NCI-H526 treated with DMSO at 0.1 percent for 48 hours (cell line): ENCODE measurements at places on chromosomes 7 and 10.
A peak's percentile ranks its signal among the peaks of the same experiment; 100 is the strongest.

GRCh38 chr10:13440185-13441061 is 88.4 kb downstream of the BEND7 start:
- DNase-seq: no peak

GRCh38 chr10:90424730-90425129 is 433.1 kb downstream of the HTR7 start:
- DNase-seq: no peak

DNA sequence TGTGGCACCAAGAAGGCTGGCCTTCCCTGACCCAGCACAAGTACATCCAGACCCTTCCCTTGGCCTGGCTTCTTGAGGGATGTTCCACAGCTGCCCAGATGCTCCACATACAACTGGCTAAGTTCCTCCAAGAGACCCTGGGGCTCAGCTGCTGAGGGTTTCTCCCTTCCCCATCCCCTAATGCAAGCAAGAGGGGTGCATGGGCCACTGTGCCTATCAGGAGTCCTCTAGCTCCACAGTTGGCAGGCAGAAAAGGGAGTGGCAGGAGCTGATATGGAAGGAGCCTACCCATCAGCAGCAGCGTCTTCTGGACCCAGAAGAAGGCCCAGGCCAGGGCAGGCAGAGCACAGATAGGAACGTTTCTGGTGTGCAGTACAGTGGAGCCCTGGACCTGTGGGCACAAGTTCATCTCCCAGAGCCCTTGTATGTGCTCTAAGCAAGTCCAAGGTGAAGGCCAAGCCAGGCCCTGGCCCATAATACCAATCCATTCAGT is 26.2 kb downstream of the VSIR start:
- no peak for DNase-seq

- DNase-seq: no peak
Observed at GRCh38 chr7:832167-832967, at the start of gene SUN1. SUN1 (plus strand) TSS chr7:832476; CDS start chr7:832525, 49 bp downstream.

- DNase-seq: no peak
Observed at GRCh38 chr7:23687011-23687410, 7.0 kb downstream of the FAM221A start.

- DNase-seq: peak; percentile 69
Observed at GRCh38 chr7:103343758-103344452, 662 bp downstream of the DNAJC2 start.

DNA sequence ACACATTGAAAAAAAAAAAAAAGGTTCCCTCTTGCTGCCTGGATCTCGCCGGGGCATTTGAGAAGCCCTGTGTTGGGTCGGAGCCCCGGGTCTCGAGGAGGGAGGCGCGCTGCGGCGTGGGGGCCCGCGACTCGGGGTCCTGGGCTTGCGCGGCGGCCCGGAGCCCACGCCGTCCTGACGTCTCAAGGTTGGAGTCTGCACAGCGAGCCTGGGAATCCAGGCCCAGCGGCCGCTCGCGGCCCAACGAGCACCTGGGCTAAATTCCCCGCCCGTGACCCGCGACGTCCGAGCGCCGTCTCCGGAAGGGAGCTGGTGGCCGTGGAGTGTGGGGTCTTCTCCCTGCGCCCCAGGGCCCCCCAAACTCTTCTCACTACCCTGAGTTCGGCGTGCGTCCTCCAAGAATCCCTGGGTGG is 1.4 kb upstream of the CTBP2 start:
- no peak for DNase-seq

DNA sequence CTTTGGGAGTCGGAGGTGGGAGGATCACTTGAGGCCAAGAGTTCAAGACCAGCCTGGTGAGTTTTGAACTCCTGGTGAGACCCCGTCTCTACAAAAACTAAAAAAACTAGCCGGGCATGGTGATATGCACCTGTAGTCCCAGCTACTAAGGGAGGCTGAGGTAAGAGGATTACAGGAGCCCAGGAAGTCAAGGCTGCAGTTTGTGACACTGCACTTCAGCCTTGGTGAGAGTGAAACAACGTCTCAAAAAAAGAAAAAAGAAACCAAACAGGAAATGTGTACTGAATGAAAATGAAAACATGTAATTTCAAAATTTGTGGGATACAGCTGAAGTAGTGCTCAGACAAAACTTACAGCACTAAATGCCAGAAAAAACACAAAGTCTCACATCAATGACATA is 7.6 kb downstream of the ARHGAP12 start:
- DNase-seq: no peak

DNA sequence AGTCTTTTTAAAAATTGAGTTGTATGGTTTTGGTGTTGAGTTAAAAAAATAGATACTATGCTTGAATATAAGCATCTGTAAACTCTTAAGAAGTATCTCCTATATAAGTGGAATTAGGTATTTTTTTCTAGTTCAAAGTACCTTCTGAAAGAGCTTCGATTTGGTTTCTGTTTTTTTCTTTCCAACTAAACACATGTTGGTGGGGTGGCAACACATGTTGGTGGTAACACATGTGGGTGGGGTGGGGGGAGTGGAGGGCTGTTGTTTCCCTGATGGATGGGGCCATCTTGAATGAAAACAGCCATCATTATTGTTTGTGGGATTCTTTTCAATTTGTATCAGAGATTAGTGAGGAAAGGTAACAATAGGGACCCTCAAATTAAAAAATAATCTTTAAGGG is 178.9 kb downstream of the STK31 start:
- DNase-seq: no peak

DNA sequence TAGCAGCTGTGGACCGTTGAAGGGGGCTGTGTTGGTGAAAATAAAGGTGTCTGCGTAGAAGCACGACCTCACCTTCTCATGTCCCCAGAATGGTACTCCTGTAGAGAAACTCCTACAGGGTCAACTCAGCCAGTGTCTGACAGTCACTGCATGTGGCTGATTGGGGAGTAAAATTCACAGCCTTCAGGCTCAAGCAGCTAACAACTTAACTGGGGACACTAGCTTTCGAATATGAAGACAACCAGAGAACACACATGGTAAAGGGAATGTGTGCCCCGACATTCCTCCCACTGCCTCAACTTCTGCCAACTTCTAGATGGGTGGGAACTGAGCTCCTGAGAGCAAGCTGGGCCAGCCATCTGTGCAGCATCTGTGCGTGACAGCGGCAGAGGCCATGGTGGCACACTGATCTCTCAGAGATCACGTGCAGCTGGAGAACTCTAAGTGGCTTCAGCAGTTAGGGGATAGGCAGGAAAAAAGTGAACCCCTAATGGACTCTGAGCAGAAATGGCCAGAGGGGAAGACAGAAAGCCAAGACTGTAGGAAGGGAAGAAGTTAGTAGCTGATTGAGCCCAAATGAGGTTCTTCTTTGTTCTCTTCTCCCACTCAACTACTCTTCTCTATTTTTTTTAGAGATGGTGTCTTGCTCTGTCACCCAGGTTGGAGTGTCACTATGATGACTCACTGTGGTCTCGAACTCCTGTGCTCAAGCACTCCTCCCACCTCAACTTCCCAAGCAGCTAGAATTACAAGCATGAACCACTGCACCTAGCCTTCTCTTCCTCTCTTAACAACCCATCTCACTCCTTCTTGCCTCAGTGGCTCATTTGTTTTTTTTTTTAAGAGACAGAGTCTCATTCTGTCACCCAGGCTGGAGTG is 280.8 kb downstream of the ZEB1 start:
- DNase-seq: no peak

DNA sequence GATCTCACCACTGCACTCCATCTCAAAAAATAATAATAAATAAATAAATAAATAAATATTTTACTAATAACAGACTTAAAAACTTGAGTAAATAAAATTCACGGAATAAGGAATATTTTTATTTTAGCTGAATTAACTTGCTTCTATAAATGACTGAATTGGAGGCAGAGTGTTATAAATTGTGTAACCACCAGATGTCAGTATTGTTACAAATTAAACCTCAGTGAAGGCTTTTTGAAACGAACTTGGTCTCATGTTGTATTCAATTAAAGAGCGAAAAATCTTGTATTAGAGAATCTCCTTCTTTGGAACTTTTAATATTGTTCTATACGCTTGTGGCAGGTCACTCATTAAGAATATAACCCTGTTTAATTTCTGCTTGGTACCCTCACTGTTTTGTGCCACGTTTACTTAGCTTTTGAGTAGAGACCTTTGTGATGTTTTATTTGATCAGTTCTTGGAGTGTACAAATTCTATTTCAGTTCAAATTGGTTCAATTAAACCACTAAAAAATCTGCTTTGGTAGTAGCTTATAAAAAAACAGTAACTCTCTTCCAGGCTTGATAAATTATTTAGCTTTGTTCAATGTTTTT is 45.6 kb upstream of the SCIN start:
- DNase-seq: peak; percentile 58

DNA sequence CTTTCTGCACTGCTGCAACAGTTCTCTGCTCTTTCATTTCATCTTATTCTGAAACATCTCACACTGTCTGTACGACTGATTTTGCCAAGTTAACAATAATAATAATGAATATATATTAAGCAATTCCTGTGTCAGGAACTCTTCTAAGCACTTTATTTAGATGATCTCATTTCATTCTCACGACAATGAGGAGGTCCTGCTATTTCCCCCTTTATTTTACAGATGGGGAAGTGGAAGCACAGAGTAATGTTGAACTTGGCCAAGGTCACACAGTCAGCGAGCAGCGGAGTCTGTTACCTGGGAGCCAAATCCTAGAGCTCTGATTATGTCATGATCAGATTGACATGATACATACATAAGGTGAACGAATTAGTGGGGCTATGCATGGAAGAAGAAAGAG is 5.8 kb downstream of the MRC1 start:
- DNase-seq: no peak

- no peak for DNase-seq
Observed at GRCh38 chr10:77041636-77042258, 595.9 kb downstream of the KCNMA1 start.

DNA sequence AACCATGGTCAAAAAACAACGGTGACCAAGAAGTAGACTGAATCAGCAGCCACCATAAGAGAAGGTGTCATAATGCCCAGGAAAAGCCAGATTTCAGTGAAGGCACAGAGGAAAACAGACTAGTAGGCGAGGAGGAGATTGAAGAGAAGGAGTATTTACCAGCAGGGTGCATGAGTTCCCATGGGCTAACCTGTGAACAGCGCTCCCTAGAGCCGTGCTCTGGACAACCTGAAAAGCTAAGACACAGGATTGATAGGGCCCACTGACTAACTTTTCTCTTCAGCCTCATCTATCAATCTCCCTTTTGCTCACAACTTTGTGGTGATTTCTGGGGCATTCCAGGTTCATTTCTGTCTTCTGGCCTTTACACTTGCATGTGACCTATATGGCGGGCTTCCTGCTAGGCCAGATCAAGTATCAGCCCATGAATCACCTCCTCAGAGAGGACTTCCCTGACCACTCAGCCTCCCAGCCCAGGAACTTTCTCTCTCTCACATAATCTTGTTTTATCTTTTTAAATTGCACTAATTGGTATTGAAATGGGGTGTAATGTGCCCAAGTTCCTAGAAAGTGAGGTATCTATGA is 12.8 kb downstream of the ANKRD22 start:
- DNase-seq: no peak

DNA sequence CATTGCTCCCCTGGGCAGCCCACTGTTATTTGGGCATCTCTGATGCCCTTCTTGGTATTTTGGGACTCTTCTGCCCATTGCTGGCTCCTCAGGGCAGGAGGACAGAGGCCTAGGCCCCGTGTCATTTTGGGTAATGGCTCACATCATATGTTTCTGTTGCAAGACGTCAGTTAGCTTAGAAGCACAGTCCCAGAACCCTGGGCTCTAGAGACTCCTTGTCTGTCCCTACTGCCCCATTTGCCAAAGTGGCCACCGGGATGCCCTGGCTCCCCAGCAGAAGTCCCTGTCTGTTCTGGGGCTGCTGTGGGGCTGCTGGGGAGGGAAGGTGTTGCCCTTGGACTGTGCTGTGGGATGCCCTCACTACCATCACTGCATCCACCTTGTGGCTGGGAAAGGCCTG is 48.8 kb downstream of the ADCYAP1R1 start:
- no peak for DNase-seq

DNA sequence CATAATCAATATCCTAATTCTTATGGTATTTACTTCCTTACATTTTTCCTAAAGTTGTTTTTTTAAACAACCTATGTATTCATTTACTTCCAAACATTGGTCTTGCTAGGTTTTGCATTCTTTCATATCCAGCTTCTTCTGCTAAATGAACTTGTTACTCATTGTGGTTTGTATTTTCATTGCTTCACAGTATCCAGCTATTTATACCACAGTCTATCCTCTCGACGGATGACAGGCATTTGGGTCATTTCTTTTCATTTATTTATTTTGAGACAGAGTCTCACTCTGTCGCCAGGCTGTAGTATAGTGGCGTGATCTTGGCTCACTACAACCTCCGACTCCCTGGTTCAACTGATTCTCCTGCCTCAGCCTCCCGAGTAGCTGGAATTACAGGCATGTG is 66.8 kb downstream of the CCDC6 start:
- no peak for DNase-seq

- no peak for DNase-seq
Observed at GRCh38 chr10:89129911-89130310, 77.2 kb downstream of the CH25H start.

- peak; percentile 69 for DNase-seq
Observed at GRCh38 chr7:138981332-138982203, at the start of gene KIAA1549. KIAA1549 (minus strand) TSS chr7:138981389; CDS start chr7:138981269, 120 bp downstream.

GRCh38 chr10:117131376-117132327 is 6.4 kb downstream of the VAX1 start:
- no peak for DNase-seq
